ENCODE measurements at places on chromosomes 11 and 22. TPM values are rescaled to one million over a fixed set of nuclear protein-coding genes. Genes with fewer than 3 reads are reported as not detected.

- DNase-seq = no peak
- H3K27ac ChIP-seq = no peak overlapping the region
- no peaks in the 10 kb centered on the region for H3K4me1 ChIP-seq
These were observed 38.8 kb downstream of the PTPRJ start for GRCh38 chr11:48019217-48019584.

- DNase-seq = no peak
- no peaks in the 10 kb centered on the region for H3K4me1 ChIP-seq
- no peak overlapping the region for H3K27ac ChIP-seq
- H3K27me3 ChIP-seq = no peaks in the 10 kb centered on the region
These were observed 1046.3 kb downstream of the BRD1 start for GRCh38 chr22:48781391-48781790.

The SPON1 gene
- total RNA-seq = 6.9 TPM

The MUC5AC gene
- 0.31 TPM for total RNA-seq

The DAGLA gene
- total RNA-seq = 7.1 TPM

Data from testis (tissue), 5 donors.